Mononuclear cell (primary cell): ENCODE measurements at places on chromosomes 4 and X. TPM values are rescaled to one million over a fixed set of nuclear protein-coding genes. Genes with fewer than 3 reads are reported as not detected.

BTC gene
- total RNA-seq = 0.10 TPM

CXCL13 gene
- total RNA-seq = not detected

SLC6A14 gene
- total RNA-seq = not detected

SUPT20HL2 gene
- total RNA-seq = not detected

PROM1 gene
- 0.31 TPM for total RNA-seq
